ENCODE measurements at places on chromosomes 4 and X.

DNA sequence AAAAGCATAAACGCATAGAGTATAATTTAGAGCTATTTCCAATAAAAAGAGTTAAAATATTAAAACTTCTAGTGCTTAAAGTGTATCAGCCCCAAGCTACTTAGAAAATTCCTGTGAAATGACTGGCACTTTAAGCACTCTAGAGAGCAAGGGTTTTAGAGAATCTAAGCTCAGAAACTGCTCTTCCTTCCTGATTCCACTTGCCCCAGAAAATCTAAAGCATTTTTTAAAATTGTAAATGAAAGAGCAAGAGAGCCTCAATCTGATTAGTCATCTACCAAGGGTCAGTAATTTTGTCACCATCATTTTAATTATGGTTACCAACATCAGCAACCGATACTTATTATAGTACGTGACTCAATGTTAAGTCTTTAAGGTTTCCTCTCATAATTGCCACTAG is 25.0 kb downstream of the CTPS2 start:
- peak; percentile 20 for DNase-seq

DNA sequence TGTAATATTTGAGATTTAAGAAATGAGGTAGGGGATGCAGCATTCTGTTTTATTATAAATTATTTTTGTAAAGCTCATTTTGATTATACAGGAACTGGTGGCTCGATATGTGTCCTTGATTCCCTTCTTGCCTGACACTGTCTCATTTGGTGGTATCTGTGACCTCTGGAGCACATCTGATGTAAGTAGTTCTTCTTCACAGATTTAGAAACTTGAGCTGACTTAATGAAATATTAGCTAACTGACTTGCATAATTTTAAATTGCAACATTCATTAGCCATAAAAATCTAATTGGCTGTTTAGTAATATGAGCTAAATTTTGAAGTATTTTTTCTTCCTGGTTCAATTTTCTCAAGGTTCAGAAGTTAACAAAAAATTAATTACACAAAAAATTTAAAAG is 69.1 kb downstream of the FBXL5 start:
- peak; percentile 33 for DNase-seq

GRCh38 chr4:149690726-149691125 is 124.9 kb downstream of the IQCM start:
- no peak for DNase-seq

DNA sequence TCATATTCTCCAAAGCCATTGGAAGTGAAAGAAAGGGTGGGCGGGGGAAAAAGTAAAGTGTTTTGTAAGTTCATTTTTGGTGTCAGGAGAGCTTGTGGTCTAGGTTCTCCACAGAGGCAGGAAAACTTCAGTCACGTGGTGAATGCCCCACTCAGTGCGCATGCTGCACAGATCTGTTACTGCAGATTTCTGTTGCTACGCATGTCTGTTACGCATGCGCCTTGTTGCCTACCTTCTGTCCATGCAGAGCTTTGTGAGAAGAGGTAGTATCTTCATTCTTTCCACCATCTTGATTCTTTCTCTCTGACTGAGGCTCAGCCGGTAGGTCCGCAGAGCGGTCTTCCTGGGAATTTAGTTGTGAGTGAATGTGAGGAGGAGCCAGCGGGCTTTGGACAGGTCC is 15.1 kb upstream of the PAGE3 start:
- DNase-seq, result no peak

DNA sequence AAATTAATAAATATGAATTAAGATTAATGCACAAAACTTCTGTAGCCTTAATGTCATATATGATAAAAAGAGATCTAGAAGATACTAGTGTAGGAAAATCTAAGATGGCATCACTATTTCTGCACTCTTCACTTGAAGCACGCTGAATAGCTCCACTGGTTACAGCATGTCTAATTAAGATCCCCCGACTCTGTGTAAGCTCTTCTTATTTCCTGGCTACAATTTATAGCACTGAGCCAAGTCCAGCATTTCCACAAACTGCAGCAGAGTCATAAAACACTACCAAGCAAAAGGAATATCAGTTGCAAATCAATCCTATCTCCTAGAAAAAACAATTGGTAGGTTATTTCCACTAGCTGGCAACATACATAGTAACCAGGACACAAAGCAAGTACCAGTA is 1.3 kb upstream of the CCNA2 start:
- DNase-seq, result no peak

- DNase-seq, result peak; percentile 68
These were observed 3.3 kb downstream of the SH3BP2 start for GRCh38 chr4:2795893-2796848.

- DNase-seq, result peak; percentile 60
These were observed 34.7 kb upstream of the NEUROG2 start for GRCh38 chr4:112550728-112551127.

GRCh38 chr4:77930154-77930639 is 67.6 kb downstream of the MRPL1 start:
- no peak for DNase-seq

DNA sequence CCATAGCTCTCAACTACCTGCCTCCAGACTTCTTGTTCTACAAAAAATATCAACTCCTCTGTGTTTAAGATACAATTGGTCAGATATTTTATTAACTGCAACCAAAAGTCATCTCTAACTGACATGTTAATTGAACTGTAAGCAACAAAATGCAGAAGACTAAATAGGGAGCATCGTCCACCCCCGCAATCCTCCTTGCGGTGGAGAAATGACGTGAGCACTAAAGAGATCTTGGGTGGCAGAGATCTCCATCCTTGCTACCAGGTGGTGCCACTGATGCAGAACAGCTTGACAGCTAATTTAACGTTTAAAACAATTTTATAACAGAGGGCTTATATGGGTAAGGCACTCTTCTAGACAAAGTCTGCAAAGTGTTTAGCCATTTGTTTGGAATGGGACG is 164.4 kb upstream of the FTHL17 start:
- no peak for DNase-seq

DNA sequence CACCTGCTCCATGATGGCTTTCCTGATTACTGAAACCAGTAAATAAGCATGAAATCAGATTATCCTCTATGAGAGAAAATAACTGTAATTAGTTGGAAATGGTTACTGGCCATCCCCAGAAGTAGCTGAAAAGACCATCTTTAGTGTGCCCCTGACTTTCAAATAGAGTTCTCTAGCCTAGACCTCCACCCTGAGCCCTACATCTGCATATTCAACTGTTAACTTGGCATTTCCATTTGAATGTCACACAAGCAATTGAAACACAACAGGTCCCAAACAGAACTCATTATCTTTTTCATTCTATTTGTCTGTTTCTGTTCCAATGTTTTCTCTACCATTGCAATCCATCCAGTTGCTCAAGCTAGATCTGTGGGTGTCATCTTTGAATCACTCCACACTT is 952.3 kb downstream of the RPA4 start:
- DNase-seq, result no peak

DNA sequence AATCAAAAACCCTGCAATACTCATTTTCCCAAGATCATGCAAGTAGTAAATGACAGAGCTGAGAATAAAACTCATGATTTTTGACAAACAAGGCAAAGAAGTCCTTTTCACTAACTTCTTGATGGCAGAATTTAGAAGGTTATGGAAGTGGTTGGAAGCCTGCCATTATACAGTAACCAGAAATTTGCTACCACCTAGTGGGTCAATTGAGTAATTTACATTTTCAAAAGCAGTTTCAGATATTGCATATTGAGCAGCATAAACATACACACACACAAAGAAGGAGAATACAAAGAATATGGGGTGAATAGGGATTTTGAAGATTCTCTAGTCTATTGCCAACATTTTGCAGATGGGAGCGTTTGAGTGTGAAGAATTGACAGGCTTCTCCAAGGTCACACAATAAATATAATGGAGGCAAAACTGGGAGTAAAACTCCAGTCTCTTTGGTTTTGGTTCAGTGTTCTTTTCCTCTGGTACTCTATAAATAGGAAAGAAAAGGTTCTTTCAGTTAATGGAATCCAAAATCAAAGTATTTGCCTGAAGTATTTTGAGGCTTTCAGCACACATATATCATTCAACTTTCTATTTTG is 70.2 kb downstream of the GC start:
- DNase-seq, result peak; percentile 85

DNA sequence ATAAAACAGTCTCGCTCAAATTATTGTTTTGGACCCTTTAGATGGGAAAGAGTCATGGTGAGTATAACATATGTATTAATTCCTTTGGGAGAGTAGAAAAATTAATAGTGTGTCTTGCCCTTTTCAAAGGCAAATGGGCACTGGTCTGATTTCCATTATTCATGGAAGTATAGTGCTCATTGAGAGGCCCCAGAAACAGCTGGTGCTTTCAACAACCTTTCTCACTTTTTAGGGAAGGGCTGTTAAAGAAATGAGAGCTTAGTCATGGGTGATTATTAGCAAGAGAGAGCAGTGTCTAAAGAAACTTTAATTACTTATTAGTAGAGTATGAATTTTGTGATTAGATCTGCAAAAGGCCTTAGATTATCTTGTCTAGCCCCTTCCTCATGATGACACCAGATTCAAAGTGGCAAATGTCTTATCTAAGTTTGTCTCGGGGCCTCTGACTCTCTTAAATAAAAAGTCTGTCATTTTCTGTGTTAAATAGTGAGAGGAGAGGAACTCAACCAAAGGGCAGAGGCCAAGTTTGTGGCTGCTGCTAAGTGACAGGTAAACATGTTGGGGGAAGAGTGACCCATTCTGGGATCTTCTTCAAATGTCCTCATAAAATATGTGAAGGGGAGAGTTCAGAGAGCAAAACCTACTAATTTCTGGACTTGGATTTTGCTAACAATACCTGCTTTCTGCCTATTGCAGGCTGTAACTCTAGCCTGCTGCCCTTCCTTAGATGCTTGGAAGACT is 110.6 kb downstream of the REPS2 start:
- DNase-seq, result no peak

GRCh38 chr4:1576304-1576960 is 107.7 kb downstream of the FAM53A start:
- no peak for DNase-seq

DNA sequence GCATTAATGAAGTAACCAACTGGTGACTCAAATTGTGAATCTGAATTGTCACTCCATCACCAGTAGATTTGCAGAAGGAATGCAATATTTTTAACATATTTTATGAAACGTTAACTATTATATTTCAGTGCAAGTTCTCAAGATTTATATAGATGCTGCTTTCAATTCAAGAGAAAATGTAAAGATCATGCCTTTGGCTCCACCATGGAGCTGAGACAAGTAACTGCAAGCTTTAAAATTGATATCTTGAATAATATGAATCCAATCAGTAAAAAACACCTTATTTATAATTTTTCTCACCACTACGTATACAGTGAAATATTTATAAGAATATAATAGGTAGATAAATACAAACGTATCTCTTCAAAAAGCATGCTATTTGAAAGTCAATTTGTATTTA is 27.8 kb upstream of the GALNTL6 start:
- DNase-seq, result peak; percentile 62

- peak; percentile 2 for DNase-seq
These were observed 480 bp upstream of the RADX start for GRCh38 chrX:106611317-106611678.

DNA sequence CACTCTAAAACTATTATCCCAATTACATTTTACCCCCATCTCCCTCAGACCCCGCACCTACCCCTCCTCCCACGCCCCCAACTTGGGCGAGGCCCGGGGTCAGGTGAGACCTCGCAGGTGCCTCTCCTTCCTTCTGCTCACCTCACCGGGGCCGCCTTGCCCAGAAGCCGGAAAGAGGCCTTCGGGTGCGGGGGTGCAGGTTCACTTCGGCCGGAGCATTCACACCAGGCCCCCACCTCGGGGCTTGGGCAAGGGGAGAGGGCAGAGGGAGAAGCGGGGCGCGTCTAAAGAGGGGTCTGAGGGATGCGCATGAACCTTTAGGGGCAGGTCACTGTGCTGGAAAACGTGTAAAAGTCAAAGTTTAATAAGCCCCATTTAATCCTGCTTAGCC is 427 bp downstream of the ZNF182 start:
- no peak for DNase-seq

DNA sequence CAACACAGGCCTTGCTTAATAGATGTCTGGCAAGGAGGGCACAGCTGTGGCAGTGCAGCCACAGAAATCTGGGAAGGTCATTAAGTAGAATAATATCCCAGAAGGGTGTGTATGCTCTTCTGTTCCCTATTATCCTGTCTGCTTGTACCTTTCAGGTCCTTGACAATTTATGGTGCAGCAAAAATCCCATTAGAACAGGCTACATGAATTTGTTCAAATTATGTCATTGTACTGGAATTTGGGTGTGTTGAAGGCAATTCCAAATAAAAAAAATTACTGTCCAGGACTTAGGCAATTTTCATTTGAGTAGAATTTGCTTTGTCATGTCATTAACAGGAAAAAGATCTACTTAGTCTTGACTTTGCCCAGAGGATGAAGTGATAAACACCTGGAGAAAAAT is 192.1 kb downstream of the IDS start:
- DNase-seq, result no peak
